ENCODE measurements at places on chromosomes 16 and 17.

DNA sequence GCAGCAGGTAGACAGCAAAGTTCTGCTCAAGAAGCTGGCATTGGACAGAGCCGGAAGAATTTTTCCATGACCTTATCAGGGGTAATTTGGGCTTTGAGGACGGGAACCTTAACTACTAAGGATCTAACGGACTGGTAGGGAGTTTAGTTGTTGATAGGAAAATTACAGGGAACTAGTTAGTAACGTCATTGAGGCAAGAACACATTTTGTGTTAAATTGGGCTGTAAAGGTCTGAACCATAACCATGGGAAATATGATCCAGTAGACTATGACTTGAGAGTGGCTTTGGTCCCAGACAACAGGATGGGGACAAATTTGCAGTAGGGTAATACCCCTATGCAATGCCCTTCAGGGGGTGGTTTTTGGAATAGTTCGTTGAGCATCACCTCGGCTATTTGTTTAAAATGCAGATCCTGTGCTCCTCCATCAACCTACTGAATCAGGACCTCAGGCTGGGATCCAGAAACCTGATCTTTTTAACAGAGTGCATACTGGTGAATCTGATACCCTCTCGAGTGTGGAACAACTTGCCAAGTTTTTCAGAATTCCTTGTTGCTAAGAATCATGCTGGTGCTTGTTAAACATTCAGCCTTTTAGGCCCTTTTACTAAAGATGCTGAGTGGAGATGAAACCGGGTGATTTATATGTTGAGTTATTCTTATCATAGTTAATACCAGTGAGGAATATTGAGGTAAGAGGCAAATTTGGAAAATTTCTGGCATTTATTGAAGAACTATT lies 255.1 kb downstream of the MAP2K6 start:
- DNase-seq = no peak

- DNase-seq = no peak
These were observed 387.3 kb downstream of the HS3ST3B1 start for GRCh38 chr17:14688134-14688533.

GRCh38 chr16:22420606-22421135 lies 46.3 kb upstream of the CDR2 start:
- DNase-seq = no peak

DNA sequence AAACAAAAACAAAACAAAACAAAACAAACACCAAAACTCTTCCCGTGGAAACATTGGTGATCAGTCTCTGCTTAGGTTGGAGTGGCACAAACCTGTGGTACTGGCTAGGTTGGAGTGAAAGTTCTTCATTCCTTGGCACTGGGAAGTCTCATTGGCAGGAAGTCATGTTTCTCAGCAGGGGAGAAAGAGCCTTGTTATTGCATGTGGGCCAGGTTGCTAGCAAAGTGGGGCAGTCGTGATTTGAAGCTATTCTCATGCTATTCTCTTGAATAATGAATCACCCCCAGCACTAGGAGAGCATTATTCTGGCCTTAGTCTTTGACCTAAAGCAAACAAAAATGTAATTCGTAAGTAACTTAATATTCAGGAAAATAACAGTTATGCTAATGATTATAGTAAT lies 24.3 kb upstream of the B4GALNT2 start:
- no peak for DNase-seq

DNA sequence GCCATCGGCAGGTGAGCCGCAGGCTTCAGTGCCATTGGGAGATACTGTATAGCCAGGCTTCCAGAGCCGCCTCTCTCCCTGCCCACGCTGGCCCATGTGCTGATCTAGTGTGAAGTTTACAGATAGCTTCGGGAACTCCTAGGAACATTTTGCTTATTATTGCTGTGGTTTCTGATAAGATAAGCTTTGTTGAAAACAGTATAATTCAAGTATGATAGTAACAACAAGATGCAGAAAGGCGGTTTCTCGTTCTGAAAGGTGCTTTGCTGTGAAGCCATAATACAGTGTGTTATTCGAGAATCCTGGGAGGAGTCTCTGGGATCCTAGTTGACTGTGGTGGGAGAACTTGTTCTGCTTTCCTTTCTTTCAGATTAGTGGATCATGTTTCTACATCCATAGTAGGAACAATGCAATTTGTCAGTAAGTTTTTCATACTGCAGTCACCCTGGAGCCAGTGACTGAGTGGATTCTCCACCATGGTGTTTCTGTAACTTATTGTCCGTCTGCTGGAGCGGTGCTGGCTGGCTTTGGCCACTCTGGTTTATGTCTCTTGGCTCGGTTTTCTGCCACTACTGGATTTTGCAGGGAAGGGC lies 31.5 kb downstream of the RAB11FIP3 start:
- DNase-seq = no peak

- no peak for DNase-seq
These were observed 3.7 kb upstream of the NLK start for GRCh38 chr17:28038802-28039201.

- DNase-seq = no peak
These were observed 49.1 kb downstream of the PLD6 start for GRCh38 chr17:17157041-17157440.

- no peak for DNase-seq
These were observed 164.3 kb downstream of the ANKFN1 start for GRCh38 chr17:56317351-56318208.

GRCh38 chr17:33527290-33527689 lies 234.2 kb upstream of the ASIC2 start:
- no peak for DNase-seq

GRCh38 chr17:82600731-82601446 lies 47.4 kb downstream of the WDR45B start:
- no peak for DNase-seq

- DNase-seq = no peak
These were observed 200.2 kb downstream of the CCDC182 start for GRCh38 chr17:57544834-57545463.

DNA sequence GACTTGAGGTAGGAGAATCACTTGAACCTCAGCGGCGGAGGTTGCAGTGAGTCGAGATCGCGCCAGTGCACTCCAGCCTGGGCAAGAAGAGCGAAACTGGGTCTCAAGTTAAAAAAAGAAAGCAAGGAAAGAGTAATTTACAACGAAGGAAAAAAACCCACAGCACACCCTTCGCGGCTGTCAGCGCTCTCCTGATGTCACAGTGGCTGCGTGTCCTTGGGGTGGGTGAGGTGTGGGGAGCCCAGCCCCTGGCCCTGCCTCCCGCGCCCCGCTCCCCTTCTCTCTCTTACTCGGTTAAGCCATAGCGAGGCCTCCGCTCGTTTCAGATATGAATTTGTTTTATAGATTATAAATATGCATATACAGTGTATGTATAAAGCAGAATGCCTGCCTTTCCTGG lies 740 bp upstream of the JPT2 start:
- DNase-seq = no peak
